HepG2 (cell line): ENCODE measurements at places on chromosomes 2 and 18. TPM values are rescaled to one million over a fixed set of nuclear protein-coding genes. Genes with fewer than 3 reads are reported as not detected.
A peak's percentile ranks its signal among the peaks of the same experiment; 100 is the strongest.

GRCh38 chr2:5749347-5749746 lies 57.2 kb downstream of the SOX11 start:
- no peak for DNase-seq

- DNase-seq = no peak
These were observed 92.3 kb upstream of the RANBP2 start for GRCh38 chr2:108626995-108627394.

GRCh38 chr2:210421916-210422315 lies 54.6 kb downstream of the LANCL1 start:
- DNase-seq = peak; percentile 9

GRCh38 chr2:95310651-95311050 lies 13.5 kb downstream of the KCNIP3 start:
- DNase-seq = no peak

- DNase-seq = no peak
These were observed 51.6 kb downstream of the BMP10 start for GRCh38 chr2:68819556-68819955.

DNA sequence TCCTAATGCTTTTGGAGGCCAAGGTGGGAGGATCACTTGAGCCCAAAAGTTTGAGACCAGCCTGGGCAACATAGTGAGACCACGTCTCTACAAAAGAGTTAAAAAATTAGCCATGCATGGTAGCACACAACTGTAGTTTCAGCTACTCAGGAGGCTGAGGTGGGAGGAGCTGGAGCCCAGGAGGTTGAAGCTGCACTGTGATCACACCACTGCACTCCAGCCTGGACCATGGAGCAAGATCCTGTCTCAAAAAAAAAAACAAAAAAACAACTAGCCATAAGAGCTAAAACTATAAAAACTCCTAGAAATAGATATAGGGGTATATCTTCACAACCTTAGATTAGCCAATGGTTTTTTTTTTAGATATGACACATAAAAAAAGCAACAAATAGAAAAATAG lies 16.9 kb upstream of the COL6A3 start:
- no peak for DNase-seq

DNA sequence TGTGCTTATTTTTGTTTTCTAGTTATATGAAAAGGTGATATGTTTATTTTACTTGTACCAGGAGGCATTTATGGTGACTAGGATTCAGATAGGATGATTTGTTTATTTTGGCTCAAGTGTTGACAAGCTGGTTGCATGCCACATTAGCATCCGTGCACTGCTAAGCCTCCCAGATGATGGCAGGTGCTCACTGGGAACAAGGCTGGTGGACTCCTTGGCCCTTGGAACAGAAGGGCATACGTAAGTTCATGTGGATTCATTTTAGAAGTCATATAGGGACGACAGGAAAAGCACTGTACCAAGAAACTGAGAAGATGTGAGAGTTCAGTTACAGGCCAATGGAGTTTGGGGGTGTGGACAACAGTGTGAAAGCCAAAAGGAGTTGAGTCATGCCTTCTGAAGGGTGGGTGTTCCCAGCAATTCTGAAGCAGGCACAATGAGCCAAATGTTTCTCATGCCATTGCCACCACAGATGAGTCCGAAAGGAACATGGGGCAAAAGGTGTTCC lies 166.2 kb downstream of the PHLPP1 start:
- DNase-seq = no peak

The OSR1 gene
- 0.81 and 1.1 TPM in 2 replicates for total RNA-seq

GRCh38 chr2:39730685-39731302 lies 48.3 kb downstream of the THUMPD2 start:
- DNase-seq = peak; percentile 60

DNA sequence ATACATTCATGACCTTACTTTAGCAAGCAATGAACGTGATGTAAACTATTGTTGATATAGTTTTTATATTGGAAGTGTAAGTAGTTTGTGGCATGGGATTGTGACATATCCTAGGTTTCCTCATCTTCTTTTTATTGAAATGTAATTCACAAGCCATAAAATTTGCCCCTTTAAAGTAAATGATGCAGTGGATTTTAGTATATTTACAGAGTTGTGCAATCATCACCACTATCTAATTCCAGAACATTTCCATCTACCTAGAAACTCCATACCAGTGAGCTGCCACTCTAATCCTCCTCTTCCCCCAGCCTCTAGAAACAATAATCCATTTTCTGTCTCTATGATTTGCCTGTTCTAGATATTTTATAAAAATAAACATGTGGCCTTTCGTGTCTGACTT lies 10.7 kb upstream of the CASP10 start:
- DNase-seq = no peak

DNA sequence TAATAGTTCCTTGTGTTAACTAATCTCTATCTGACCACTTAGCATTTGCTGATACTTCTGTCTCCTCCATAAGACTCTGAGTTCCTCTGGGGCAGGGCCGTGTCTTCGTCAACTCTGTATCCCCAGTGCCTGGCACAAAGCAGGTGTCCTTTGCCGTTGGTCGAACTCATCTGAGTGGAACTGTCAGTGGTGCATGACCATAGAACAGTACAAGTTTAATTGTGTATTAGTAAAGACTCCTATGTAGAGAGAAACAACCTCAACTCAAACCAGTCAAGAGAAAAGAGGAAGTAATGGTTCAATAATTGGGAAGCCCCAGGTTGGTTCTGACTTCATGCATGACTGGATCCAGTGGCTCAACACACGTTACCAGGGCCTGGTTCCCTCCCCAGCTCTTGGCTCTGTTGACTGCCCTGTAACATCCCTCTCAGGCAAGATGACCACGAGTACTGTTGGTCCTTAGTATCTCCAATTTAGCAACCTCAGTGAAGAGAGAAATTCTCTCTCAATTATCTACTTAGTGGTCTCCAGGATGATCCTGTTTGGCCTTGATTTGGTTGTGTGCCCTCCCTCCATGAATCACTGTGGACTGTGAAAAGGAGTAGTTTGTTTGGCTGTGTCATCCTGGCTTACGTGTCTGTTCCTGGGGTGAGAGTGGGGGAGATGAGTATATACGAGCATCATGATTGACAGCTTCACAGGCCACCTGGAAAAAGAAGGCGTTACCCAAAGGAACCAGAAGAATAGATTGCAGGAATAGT lies 58.5 kb upstream of the MSH6 start:
- no peak for DNase-seq

GRCh38 chr2:120298173-120298835 lies 45.7 kb downstream of the RALB start:
- DNase-seq = no peak

The NGEF gene
- total RNA-seq = 11.8 and 14.4 TPM in 2 replicates

The TUBA4B gene
- 0.18 and 0.29 TPM in 2 replicates for total RNA-seq

DNA sequence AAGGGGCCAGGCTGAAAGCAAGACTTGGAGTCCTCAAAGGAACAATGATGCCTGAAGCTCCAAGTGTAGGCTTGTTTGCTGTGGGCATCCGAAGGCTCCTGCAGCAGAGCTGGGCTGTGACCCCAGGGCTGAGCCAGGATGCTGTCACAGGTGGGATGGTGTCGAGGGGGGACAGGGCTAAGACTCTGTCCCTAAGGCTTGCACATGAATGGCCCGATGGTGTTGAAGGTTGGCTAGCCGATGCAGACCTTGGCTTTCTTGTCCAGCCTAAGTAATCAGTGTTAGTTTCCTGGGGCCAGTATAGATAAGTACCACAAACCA lies 251.0 kb downstream of the NDUFA10 start:
- DNase-seq = no peak

- no peak for DNase-seq
These were observed 130.2 kb downstream of the INHBB start for GRCh38 chr2:120476141-120476540.

DNA sequence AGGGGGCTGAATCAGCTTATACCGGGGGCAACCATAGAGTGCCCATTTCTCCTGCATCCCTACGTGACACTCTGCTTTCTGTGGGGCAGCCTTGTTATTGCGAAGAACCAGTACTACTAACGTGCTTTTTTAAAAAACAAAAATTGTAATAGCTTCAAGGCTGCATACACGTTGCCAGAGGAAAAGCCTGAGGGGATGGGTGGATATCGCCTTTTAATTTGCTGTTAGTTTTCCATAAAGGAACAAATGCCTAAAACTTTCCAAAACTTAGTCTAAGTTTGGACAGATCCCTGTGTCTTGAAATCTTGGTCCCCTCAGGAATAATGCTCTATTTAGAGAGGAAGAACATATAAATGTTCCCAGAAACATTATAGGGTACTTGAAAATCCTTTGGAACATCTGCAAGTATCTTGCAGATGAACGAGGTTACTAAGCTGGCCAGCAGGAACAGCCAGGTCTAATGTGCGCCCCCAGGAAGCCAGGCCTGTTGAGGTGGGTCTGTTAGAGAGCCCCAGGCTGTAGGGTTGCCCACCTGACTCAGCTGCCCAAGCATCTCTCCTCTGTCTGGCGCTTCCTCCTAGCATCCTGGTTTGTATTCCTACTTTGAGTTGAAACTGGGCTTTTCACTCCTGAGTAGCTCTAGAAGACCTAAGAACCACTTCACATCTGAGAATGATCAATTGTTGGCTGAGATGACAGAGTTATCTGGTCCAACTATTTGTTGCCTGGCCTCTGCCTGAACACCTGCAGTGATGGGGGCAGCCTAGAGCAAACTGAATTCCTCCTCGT lies 96.9 kb downstream of the TGOLN2 start:
- DNase-seq = no peak

The CWC22 gene
- 29.2 and 52.2 TPM in 2 replicates for total RNA-seq

- DNase-seq = peak; percentile 15
These were observed 525.4 kb downstream of the KCNJ3 start for GRCh38 chr2:155223781-155224406.
